Glomerular endothelial cell (primary cell): ENCODE measurements at places on chromosomes 11 and 22.

DNA sequence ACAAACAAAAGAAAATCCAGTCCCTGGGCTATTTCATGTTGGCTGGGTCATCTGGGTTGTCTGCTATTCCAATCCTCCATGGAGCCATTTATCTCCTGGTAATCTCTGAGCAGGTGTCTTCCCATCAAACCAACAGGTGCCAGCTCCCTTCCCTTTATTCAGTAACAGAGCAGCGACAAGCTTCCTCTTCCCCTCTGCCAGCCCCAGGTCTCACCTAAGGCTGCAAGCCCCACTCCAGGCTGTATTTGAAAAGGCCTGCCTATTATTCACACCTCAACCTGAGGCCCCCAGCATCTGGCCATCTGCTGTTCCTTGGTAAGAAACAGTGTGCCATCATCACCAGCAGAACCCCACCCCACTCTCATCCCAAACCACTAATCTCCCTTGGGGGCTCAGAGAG lies 436.2 kb downstream of the BUD13 start:
- no peak for DNase-seq

- no peak for DNase-seq
These were observed 14.3 kb upstream of the ANKK1 start for GRCh38 chr11:113373306-113373705.

- DNase-seq = no peak
These were observed 19.2 kb downstream of the EMID1 start for GRCh38 chr22:29224859-29225410.

- DNase-seq = no peak
These were observed 1499.3 kb downstream of the TBC1D22A start for GRCh38 chr22:48261706-48262105.

DNA sequence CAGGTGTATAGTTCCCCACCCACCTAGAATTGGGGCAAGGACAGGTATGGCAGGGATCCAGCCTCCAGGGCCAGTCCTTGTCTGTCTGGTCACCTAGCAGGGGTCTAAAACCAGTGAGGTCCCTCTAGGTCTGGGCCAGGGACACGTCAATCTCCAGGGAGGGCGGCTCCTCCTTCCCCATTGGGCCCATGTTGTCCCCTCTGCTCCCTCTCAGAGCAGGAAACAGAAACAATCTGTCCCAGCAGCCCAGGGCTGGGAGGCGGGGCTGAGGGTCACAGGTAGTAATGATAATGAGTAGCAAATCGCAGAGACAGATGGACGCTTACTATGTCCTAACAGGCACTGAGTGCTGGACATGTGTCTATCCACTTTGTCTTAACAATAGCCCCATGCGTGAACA lies 22.8 kb upstream of the SYT7 start:
- no peak for DNase-seq

GRCh38 chr11:72251614-72252013 lies 7.6 kb upstream of the PHOX2A start:
- no peak for DNase-seq

DNA sequence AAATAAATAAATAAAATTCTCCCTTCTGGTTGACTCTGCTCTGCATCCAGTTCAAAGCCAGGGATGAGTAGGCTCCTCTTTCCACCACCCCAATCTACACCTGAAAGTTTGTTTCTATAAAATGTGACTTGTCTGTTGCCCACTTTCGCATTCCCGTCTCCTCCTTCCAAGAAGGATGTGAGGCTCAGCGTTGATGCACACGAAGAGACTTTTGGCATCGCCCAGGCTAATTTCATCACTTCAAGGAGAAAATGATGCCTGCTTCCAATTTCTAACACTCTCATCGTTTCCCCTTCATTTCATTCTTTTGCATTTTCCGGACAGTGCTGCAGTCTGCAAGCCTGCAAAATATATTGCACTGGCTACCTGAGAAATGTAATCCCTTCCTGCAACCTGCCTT lies 3.9 kb downstream of the MPPED1 start:
- no peak for DNase-seq

DNA sequence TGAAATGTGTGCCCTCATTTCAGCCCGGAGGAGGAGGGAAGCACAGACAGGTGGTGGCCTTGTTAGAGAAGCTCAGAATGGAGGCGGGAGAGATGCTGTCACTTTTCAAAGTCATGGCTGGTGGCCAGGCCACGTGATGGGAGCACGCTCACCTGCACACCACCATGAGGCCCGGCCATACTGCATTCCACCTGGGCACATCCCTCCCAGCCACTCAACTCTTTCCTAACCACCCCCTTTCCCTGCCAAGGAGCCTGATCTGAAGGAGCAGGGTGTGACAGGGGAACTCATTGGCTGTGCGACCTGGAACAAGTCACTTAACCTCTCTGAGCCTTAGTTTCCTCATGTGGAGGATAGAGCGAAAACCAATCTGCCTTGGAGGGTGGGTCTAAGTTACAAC lies 364.5 kb downstream of the CTTN start:
- DNase-seq = no peak

GRCh38 chr11:64864473-64865285 lies 13.7 kb downstream of the EHD1 start:
- DNase-seq = no peak

- no peak for DNase-seq
These were observed 57.9 kb upstream of the PARVA start for GRCh38 chr11:12319461-12319951.

DNA sequence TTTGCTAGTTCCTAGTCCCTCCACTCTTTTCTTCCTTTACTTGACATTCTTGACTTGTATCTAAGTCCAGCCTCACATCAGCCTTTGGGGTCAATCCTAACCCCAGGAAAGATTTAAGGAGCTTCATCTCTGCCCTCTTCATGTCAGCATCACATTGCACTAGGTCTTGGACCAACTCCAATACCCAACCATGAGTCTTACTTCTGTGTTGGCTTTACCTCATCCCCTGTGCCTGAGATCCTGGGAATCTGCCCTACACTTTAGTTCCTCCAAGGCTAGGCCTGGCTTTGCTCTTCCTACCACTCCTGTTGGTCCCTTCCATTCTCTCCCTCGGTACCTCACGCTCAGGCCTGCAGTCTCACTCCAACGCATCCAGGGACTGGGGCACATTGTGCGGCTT lies 117.0 kb downstream of the SLC1A2 start:
- no peak for DNase-seq

GRCh38 chr22:43587574-43587973 lies 175.8 kb downstream of the MPPED1 start:
- no peak for DNase-seq

DNA sequence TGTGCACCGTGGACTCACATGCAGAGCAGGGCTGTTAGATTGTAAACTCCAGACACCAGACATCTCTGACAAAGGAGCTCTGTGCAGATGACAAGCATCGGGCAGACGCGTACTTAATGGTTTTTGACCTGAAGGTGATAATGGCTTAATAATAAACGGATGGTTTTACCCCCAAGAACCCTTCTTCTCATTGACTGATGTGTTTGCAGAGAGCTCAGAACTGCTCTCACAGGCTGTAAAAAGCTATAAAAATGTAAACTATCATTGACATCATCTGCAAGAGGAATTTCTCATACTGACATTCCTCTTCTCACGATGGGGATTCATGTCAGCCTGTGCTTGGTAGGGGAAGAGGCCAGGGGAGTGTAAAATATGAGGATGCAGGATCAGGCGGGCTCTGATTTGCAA lies 8.6 kb upstream of the ARHGAP8 start:
- DNase-seq = no peak

DNA sequence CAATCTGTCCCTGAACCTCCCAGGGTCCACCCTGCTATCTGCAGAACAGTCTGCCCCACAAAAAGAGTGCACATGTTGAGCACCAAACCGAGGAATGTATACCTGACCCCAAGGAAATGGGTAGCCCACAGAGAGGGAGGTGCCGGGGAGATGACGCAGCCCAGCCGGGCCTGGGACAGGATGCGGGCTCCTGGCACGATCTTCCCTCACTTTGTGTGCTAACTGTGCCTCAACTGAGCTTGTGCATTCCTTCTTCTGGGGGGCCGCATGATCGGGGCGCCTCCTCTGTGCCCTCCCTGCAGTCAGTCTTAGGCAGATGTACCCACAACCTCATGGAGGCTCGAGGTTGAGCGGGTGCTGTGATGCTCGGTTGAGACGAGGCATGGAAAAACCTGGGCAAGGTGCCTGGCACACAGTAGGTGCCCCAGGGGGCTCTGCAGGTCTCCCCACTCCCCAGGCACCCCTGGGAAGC lies 2.4 kb downstream of the GAS2L1 start:
- no peak for DNase-seq

DNA sequence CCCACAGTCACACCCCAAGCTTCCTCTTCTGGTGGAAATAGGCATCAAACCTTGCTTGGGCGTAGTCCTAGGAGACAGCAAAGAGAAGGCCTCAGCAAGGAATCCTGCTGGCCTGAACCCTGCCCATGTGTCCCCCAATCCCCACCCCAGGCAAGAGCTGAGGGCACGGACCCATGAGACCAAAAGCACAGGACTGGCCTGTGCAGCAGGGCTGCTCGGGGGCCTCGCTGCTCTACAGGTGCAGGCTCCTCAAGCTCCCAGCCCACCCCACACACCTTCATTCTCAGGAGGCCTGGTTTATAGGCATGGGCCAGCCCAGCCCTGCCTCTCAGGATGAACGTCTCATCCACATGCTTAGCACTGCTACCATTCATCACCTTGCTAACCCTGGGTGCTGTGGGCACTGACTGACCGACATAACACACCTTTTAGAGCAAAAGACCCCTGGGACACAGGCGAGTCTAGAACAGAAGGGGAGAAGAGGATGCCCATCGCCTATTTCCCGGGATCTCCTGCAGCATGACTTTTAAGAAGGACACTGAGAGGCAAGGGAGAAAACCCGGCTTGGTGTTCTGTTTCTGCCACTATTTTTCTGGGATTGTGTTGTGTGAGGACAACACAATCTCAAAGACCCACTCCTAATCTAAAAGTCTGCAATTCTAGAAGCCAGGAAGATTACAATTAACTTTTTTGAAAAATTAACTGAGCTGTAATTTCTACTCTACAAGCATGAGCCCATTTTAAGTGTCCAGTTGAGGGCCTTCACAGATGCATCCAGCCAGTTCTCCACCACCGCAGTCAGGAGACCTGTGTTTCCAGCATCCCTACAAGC lies 15.4 kb downstream of the TCIRG1 start:
- DNase-seq = no peak

DNA sequence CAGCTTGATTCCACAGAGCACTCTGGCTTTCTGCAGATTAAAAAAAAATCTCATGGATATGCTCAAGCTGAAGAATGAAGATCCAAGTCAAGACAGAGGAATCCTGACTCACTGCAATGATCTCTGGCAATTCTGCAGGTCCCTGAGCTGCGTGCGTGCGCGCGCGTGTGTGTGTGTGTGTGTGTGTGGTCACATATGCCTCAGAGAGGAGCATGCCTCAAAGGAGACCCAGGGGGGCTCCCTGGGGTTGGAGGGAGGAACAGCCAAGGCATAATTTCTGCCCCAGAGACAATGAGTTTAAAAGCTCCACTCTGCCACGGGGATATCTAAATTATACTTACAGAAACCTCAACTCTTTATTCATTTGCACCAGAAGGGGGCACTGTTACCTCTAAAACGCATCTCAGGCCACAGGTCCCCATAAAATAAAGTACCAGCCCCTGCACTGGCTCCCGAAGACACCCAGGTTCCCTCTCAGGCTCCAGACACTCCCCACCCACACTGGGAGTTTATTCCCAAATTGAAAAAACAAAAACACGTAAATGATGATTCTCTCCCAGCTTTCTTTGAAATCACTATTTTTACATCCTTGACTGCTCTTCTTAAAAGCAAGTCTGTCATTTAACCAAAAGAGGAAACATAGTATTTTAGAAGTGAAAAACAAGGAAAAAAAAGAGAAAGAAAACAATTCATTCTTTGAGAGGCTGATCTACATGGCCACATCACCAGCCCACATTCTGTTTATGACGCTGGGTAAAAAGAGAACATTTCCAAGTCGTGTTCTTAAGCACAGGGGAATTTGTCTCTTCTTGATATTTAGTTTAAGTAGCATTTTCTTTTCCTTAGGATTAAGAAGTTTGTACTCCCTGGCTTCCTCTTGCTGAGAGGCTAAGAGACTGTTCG lies 401.0 kb downstream of the LARGE1 start:
- no peak for DNase-seq
